ENCODE measurements at places on chromosomes 3 and 15. TPM values are rescaled to one million over a fixed set of nuclear protein-coding genes. Genes with fewer than 3 reads are reported as not detected.

Gene CLEC3B
- total RNA-seq = 0.29 TPM

Gene MKRN2OS
- total RNA-seq = not detected

Gene CELSR3
- 19.5 TPM for total RNA-seq

Gene DNAH12
- total RNA-seq = 0.05 TPM

Gene SH3BP5
- 15.0 TPM for total RNA-seq

Gene ATP13A5
- total RNA-seq = not detected

Gene CALML4
- total RNA-seq = 11.7 TPM

Gene AP3B2
- not detected for total RNA-seq

Gene ARHGAP31
- 2.5 TPM for total RNA-seq
